Ascending aorta (tissue), 2 donors: ENCODE measurements at places on chromosomes 12 and 14.
A peak's percentile ranks its signal among the peaks of the same experiment; 100 is the strongest.

GRCh38 chr12:133130808-133131128 is 341 bp downstream of the ZNF10 start:
- DNase-seq = peak; percentile 9

DNA sequence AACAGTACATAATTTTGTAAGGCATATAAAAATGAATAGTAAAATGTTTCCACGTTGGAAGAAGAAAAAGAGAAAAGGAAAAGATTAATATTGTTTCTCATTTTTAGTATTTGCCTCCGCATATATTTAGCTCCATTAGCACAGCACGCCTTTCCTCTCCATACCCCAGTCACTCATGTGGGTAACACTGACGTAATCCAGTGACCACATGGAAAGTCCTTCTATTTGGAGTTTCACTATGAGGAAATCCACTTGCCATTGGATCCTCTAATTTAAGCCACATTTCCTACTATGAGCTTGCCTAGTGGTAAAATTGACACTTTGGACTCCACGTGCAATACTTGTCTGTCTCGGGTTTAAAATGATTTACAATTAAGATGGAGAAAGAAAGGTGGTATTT is 5.7 kb upstream of the SLCO1A2 start:
- DNase-seq = no peak

GRCh38 chr14:53217316-53217994 is 64.3 kb upstream of the DDHD1 start:
- peak; percentile 81 for DNase-seq

GRCh38 chr12:107558141-107558815 is 127.3 kb upstream of the PWP1 start:
- peak; percentile 18 for DNase-seq

DNA sequence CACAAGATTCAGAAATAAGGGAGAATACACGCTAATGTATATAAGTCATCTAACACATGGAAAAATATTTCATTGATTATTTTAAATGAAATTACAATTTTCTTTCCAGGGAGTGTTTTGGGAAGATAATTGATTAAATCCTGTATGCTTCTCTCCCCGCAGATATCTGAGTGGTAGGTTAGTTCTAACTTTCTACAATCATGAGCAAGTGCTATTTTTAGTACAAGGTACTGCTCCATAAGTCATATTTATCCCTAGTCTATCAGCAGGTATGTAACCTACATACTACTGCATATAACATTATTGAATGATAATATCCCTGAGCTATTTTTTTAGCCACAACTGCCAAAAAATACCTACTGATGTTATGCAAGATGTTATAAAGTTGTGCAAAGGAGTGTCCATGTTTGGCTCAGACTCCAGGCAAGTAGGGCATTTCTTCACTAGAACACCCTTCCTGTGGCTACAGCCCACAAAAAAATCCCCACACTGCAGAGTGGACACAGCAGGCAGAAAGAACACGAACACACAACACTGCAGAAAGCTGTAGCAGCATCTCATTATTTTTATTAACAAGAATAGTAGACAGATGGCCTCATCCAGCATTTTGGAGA is 87.0 kb downstream of the SEC23A start:
- DNase-seq = no peak

GRCh38 chr12:13471471-13471870 is 274.9 kb downstream of the EMP1 start:
- DNase-seq = no peak

DNA sequence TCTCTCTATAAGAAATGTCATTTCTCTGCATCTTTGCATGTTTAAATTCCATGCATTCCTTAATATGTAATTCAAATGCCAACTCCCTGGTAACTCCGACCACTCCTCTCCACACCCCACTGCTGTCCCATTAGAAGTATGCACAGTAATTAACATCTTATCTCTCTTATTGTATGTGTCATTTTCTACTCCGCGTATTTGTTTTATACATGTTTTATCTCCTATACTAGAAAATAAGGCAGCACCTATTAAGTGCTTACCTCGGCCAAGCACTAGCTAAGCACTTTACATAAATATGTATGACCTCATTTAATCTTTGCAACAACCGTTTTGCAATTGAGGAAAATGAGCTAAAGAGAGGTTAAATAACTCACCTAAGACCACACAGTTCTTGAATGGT is 469.8 kb downstream of the BCAT1 start:
- no peak for DNase-seq

DNA sequence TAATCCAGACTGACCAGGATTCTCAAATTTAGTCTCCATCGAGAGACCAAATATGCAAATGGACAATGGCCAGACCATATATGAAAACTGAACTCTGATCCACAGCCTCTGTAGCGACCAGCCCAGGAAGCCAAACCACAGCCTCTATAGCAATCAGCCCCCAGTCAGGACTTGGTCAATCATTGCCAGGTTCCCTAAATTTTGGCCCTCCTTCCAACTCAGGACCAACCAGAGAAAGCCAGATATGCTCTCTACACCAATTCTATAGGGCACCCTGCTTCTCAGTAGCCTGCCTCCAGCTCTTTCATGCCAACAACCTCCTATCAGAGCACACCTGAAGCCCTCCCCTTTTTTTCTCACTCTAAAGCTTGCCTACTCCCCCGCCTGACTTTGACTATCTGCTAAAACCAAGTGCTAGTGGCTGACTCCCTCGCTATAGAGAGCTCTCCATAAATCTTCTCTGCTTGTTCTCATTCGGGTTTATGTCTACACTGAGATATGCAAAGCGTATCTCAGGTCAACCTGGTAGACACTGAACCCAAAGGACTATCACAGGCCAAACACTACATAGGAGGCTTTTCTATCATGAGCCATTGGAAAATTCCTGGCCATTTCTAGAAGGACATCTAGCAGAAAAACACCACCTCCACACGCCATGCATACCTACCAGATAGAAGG is 110.5 kb upstream of the FUT8 start:
- no peak for DNase-seq

DNA sequence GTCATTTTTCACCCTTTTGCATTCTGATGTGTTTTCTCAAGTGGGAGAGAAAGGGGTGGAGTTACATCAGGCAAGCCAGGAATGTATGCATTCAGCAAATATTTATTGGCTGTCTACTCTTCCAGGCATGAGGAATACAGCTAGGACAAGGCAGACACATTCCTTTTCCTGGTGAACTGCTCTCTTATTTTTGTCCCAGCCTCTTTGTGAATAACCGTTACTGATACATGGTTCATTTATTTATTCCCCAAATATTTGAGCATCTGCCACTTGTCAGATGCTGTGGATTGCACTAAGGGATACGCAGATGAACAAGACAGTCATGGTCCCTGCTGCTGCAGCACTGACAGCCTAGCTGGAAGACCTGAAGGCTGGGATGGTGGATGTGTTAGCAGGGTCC is 6.1 kb downstream of the PELI2 start:
- no peak for DNase-seq

GRCh38 chr12:47881826-47882427 is 22.9 kb downstream of the VDR start:
- DNase-seq = no peak

- no peak for DNase-seq
Measured at GRCh38 chr12:52371716-52372115, 4.4 kb upstream of the KRT85 start.

DNA sequence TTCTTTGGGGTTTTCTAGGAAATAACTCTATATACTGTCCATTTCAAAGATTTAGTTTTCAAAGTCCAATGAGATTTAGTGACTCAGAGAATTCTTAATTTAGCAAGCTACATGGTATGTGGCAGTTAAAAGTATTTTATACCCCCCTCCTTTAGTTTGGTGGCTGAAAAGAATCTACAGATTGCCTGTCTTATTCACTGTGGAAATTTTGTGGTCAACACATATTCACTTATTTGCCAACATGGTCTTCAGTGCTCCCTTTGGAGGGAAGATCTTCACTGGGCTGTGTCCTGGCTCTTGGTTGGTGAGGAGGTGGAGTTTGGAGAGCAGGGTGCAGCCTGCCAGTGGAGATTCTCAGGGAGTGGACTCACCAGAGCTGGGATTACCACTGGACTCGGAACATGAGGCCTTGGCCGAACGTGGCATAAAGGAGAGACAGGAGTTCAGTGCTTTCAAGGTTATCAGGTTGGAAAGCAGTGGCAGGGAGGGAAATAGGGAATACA is 39.8 kb downstream of the SAMD4A start:
- DNase-seq = no peak

GRCh38 chr12:27534765-27535161 is 10.8 kb downstream of the PPFIBP1 start:
- no peak for DNase-seq

DNA sequence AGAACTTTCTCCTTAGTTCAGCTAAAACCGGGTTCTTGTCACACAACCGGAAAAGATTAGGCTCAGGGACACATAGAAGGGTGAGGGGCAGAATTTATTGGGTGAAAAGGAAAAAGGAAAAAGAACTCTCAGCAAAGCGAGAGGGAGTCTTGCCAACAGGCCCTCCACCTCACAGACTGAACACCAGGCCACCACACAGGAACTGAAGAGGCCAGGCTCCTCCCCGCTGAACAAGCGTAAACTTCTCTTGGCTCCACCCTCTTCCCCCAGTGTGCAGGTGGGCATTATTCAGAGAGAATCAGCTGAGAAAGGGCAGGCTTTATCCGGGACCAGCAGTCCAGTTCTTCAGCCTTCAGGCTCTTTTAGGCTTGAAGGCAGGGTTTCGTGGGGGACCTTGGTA is 125.6 kb upstream of the FGD4 start:
- DNase-seq = no peak

- DNase-seq = no peak
Measured at GRCh38 chr12:28460420-28461130, 270.3 kb downstream of the CCDC91 start.

DNA sequence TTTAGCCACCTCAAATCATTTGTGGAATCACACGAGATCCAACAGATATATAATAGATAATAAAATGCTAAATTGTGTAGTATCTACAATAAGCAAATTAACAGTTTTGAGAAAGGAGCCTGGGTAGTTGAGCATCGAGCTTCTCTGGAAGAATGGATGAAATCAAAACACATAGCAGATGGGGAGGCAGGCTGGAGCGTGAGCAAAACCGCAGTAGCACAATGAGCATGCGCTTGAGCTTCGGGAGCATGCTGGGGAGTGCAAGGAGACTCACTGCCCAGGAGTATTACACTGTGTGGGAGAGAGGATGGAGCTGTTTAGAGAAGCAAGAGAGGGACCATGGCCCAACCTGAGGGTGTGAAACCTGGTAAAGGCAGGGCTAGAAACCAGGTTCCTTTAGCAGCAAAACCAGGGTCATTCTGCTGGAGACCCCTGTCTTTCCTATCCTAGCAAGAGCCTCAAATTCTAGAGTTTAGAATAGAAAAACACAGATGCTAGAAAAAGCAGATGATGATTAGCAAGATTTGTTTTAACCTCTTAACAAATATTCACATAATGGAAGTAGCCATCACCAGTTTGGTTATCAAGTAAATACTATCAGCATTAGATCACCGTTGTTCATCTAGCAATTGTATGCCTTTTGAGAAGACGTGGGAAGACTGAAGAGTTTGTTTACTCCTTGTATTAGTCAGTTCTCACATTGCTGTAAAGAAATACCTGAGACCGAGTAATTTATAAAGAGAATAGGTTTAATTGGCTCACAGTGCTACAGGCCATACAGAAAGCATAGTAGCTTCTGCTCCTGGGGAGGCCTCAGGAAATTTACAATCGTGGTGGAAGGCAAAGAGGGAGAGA is 484.8 kb downstream of the EGLN3 start:
- no peak for DNase-seq

GRCh38 chr14:77407158-77407557 is 16.2 kb downstream of the NOXRED1 start:
- no peak for DNase-seq

GRCh38 chr14:57729208-57730187 is 136.4 kb downstream of the SLC35F4 start:
- no peak for DNase-seq

DNA sequence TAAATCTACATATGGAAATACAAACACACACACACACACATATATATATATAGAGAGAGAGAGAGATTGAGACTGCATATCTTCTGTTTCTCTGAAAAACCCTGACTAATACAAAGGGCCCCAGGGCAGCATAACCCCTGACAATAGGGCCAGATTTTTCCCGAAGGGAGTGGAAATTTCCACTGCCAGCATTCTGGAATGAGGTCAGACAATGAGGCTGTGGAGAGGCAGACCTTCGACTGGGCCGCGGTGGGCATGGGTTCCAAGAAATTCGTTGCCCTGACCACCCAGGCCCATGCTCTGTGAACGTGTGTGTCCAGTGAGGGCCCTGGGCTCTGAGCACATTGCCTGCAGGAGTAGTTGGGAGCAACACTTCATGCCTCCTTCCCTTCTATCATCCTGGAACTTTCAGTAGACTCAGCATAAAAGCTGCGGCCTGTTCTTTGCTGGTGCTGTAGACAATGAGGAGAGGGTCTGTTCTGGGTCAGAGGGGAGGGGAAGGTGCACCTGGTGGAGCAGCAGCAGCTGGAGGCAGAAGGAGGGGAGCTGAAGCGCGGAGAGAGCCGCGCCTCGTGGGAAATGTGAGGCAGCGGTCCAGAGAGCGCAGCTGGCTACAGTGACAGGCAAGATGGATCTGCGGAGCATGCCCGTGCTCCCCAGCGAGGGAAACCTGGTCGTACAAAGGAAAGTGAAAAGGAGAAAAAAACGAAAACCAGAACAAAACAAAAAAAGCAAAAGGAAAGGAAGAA is 25.6 kb upstream of the CCDC60 start:
- DNase-seq = no peak
